ENCODE measurements at places on chromosomes 6 and 20.

GRCh38 chr20:35001596-35002362 lies 46.1 kb downstream of the MYH7B start:
- DNase-seq = no peak

- DNase-seq = no peak
These were observed 22.3 kb upstream of the RCAN2 start for GRCh38 chr6:46513533-46513932.

DNA sequence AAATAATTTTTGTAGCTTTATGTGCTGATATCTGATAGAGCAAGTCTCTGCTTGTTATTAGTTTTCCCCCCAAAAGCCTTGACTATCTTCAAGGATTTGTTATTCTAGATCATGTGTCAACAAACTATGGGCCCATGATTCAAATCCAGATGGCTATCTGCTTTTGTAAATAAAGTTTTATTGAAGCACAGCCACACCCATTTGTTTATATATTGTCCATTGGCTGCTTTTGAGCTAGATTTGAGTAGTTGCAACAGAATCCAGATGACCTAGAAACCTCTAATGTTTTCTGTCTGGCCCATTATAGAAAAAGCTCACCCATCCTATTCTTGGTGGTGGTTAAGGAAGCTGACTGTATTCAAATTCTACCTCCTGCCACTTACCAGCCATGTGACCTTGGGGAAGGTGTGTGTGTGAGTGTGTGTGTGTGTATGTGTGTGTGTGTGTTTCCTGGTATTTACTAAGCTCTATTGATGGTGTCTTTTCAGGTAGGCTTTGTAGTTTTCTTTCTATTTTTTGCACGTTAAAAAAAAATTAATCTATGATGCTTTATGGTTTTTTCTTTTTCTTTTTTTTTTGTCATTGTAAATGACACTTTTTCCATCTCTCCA lies 1.3 kb upstream of the GTSF1L start:
- no peak for DNase-seq

DNA sequence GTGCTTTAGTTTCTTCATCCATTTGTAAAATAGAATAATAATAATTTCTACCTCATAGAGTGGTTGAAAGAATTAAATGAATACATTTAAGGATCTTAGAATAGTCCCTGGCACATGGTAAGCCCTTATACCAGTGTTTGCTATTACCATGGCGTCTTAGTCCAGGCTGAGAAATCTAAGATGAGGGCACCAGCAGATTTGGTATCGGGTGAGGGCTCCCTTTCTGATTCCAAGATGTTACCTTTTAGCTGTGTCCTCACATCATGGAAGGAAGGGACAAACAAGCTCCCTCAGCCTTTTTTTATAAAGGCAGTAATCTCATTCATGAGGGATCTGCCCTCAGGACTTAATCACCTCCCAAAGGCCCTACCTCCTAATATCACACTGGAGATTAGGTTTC lies 123.9 kb upstream of the FOXO3 start:
- no peak for DNase-seq

GRCh38 chr6:35483062-35483461 lies 13.8 kb downstream of the TEAD3 start:
- DNase-seq = no peak

DNA sequence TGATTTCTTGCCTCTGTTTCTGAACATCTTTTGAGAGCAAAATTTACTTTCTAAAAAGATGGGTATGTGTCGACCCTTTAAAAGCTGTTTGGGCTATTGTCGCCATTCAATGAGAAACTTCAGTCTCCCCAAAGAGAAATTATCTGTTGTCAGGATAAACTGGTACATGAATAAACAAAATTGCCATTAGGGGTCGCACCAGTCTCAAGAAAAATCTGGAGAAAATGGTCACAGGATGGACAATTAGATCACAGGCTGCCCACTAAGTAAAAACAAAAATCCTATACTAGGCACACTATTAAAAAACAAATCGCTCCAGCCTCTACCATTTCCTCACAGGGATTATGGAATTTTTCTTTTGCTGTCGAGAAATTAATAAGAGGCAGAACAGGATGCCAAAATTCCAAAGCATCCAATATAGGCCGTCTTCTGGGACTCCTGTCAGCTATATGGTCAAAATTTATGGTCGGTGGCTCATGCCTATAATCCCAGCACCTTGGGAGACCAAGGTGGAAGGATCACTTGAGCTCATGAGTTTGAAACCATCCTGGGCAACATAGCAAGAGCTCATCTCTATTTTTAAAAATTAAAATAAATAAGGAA lies 5.5 kb upstream of the HLA-E start:
- no peak for DNase-seq
